SK-N-DZ (cell line): ENCODE measurements at places on chromosomes 11 and 22.

DNA sequence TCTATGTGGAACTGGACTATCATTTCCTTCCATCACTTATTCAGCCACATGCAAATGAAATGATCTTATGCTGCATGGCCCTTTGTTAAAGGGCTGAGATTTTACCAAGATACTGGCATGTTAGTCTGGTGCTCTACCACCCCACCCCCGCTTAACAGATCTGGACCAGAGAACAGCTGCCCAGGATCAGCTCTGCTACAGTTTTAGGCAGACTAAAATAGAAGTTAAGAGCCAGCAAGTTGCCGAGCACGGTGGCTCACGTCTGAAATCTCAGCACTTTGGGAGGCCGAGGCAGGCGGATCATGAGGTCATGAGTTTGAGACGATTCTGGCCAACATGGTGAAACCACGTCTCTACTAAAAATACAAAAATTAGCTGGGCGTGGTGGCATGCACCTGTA is 4.6 kb downstream of the DDB1 start:
- no peak for DNase-seq

DNA sequence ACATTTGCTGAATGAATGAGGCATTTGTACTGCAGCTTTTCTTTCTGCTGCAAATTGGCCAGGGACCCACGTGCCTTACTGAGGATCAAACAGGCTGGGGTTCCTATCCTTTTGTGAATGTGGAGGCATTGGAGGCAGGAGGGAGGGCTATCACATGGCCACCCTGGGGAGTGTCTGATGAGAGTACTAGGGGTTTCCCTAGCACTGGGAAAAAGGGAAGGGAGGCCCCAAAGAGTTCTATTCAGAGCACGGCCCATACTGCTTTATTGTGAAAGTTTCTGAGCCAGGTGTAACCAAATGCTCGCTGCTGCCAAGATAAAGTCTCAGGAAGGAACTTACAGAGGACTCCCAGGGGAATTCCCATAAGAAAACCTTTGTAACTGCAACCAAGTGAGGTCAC is 78.4 kb upstream of the ANO1 start:
- no peak for DNase-seq

DNA sequence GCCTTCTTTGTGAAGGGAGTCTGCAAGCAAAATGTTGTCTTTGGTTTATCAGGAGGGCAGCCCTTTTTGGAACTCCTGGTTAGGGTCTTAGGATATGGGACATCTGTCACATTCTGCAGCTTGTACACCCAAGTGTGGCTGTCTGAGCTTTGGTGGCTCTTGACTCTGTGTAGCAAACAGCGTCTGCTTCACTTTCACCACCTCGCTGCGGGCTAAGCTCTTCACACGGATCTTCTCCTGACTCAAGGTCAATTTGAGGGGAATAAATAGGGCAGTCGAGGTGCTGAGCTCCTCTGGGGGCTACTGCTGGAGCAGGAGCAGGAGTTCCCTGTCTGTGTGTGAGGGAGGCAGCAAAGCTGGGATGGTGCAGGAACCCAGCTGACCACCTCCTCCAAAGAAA is 10.6 kb downstream of the MICAL2 start:
- DNase-seq: no peak

- no peak for DNase-seq
Observed at GRCh38 chr22:37753746-37754145, 54.0 kb upstream of the GCAT start.

- DNase-seq: peak; percentile 55
Observed at GRCh38 chr22:24026733-24027132, 15.6 kb downstream of the CABIN1 start.

GRCh38 chr11:13674799-13675509 is 6.5 kb downstream of the FAR1 start:
- no peak for DNase-seq

DNA sequence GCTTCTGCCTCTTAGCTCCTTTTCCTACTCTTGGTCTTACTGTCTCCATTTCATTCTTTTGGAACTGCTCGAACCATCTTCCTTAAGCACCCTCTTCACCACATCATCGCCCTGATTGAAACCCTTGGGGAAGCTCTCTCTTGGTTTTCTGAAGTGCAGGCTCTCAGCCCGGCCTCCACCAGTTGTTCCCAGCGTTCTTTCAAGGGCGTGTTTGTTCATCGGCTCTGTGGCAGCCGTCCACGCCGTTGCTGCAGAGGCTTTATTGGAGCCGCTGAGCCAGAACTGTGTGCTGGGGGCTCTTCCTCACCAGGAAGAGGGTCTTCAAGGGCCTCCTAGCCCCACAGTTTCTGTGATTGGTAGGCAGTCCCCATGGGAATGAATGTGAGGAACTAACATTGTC is 214.1 kb downstream of the TBC1D22A start:
- DNase-seq: no peak

GRCh38 chr11:84890676-84891075 is 736.5 kb downstream of the DLG2 start:
- peak; percentile 30 for DNase-seq

- DNase-seq: no peak
Observed at GRCh38 chr22:19821523-19822300, 33.0 kb downstream of the GNB1L start.

DNA sequence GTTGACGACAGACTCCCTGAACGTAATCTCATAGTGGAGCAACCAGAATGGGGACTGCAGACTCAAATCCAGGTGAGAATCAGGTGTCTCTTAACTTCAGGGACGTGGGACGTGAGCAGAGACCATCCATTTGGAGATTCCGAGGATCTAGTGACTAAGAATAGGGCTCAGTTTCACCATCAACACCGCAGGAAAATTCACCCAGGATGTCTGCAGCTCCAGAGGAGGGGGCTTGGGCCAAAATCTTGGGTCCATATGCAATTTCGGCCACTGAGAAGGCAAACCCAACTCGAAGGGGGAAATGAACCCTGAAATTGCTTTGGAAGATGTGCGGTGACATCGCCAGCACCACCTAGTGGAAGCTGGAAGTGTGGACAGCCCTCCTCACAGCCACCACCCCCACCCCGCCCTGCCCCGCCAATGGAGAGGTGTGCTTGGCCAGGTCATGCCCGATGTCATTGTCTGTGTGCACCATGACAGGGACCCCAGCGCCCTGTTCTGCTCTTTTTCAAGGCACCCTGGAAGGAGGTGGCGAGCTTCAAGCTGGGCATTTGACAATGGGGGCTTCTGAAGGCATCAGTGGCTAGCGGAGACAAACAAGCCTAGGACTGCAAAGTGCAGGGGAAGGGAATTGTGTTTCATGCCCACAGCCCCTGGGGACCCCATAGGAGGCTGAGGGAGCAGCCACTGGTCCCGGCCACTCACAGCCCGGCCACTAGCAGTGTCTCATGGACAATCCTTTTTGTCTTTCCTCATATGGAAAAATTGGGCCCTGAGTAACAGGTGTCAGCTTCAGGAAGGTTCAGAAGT is 24.8 kb downstream of the APOL1 start:
- peak; percentile 45 for DNase-seq

DNA sequence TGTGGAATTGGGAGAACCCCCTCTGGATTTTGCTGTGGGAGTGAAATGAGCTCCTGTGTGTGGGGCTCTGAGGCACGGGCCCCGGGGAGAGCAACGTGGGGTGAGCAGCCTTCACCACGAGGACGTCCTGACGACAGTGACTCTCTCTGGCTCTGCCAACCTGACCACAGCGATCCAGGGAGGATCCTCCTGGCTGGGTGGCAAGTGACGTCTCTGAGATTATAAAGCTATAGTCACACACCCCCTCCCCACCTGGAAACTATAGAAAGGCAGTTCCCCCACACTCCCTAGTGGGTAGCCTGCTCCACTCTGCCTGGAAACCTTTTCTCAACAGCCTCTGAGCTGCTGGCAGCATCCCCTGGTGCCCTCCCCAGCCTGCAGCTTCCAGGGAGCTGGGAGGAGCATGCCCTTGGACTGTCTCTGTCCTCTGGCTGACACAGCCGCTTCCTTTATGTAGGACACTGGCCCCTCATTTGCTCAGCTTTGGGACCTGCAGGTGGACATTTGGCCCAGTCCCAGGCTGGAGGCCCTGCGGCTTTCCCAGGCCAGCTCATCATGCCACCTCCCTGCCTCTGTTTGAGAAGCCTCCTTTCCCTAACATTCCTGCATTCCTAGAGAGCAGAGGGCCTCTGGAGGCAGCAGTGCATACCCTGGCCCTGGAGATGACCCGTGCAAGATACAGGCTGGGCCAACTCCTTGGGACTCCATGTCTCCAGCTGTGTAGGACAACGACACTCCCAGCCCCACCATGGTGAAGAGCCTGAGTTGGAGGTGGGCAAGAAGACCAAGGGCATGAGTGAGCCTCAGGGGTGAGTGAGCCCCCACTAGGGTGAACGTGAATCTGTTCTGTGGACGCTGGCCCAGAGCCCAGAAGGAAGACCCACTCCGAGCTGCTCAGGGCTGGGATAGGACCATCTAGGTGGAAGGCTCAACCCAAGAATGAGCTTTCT is 314.0 kb downstream of the NTM start:
- DNase-seq: no peak

DNA sequence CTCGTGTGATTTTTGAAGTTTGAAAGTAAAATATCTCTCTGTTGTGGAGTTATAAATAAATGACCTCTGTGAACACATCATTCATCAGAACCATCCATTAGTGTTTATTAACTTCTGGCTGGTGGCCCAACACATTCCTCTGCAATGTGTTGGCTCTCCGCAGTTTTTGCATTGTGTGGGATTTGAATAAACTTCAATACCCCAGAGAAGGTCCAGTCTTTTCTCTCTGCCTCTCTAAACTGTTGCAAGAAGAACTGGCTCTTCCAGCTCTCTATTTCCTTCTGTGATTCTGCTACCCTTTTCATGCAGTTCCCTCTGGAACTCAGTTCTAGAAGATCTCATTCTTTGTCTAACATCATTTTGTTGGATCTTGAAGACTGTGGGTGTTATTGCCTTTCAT is 125.0 kb upstream of the ARHGAP42 start:
- no peak for DNase-seq

- DNase-seq: no peak
Observed at GRCh38 chr11:1834779-1835670, at the start of gene SYT8. Gene SYT8 (plus strand): TSS chr11:1834990. CDS start chr11:1835106, 116 bp downstream.

- no peak for DNase-seq
Observed at GRCh38 chr11:2758751-2759150, 59.0 kb upstream of the KCNQ1OT1 start.

- DNase-seq: no peak
Observed at GRCh38 chr11:128354476-128354875, 232.9 kb downstream of the ETS1 start.

GRCh38 chr11:62151737-62152102 is 27.9 kb downstream of the INCENP start:
- no peak for DNase-seq

- DNase-seq: peak; percentile 55
Observed at GRCh38 chr11:25787416-25787815, 544.5 kb upstream of the ANO3 start.

GRCh38 chr11:12232160-12232559 is 121.8 kb downstream of the MICAL2 start:
- DNase-seq: no peak

- no peak for DNase-seq
Observed at GRCh38 chr11:66489636-66490035, 9.4 kb downstream of the DPP3 start.

- no peak for DNase-seq
Observed at GRCh38 chr22:30181459-30182349, 64.9 kb downstream of the LIF start.

GRCh38 chr22:25144522-25144921 is 55.1 kb upstream of the CRYBB3 start:
- DNase-seq: no peak

DNA sequence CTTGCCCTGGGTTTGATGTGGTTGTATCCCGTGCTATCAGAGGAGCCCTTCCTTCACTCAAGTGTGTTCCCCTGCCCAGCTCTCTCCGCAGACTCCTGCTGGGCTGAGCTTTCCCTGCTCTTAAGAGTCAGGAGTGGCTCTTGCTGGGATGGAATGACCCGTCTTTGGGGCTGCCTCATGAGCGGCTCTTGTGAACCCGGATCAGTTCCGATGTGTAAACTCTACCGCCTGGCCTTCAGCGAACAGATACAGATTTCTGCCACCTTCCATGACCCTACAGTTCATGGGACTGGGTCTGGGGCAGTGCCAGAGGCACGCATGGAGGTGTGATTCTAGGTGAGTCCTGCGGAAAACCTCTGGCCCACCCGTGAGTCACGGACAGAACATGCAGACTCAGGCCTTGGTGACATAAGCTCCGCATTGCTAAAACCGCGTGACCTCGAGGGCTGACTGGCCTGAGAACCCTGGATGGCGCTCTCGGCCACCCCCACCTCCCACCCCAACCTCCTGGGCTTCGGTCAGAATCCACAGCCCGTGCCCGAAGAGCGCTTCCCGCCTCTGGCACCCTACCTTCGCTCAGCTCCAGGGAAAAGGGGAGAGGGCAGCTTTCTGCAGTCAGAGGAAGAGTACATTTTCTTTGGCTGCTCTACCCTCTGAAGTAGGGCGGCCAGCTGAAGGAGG is 1.3 kb upstream of the ZBTB16 start:
- no peak for DNase-seq

DNA sequence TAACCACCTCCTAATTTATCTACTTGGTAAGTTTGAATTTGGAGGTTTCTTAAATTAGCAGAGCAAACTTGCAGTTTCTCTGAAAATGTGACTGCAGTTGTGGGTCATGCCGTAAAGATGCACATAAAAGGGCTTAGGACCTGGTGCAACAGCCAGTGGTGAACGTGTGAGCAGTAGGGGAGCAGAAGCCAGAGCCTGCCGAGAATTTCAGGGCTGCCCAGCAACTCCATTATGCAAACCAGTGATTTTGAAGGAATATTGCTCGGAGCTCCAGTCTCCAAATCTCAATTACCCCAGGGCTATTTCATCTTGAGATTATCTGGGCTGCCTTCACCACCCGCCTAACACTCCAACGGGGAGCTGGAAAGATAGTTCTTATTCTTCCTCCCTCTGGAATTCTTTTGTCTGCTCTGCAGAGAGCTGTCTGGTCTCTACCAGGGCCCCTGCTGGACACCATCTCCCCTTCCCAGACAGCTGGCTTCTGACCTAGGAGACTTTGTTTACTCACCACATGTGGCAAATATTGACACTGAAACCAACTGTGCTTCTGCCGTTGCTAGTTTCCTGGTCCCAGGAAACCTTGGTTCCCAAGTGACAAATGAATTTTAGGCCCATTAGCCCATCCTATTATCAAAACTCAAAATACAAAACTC is 93.9 kb downstream of the DSCAML1 start:
- no peak for DNase-seq

DNA sequence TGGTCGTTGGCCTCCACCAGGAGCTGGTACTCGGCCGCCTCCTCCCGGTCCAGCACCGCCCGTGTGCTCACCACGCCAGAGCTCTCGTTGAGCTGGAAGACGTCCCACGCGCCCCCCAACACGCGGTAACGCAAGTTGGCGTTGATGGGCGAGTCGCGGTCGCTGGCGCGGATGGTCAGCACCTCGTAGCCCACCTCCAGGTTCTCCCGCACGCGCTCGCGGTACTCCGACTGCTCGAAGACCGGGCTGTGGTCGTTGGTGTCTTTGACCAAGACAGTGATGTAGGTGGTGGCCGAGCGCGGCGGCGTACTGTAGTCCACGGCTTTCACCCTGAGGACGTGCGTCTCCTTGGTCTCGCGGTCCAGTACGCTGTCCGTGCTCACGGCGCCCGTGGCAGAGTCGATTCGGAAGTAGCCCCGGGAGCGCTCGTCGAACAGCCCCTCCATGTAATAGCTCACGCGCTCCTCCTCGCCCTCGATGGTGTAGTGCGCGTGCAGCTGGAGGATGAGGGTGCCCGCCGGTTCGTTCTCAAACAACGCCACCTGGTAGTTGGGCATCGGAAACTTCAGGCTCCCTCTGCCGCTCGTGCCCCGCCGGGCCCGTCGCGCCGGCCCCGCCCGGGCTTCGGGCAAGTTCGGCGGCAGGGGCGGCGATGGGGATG is 1.4 kb downstream of the CELSR1 start:
- no peak for DNase-seq
